Left ventricle myocardium inferior (tissue), 1 donor: ENCODE measurements at places on chromosomes 6 and 20. TPM values are rescaled to one million over a fixed set of nuclear protein-coding genes. Genes with fewer than 3 reads are reported as not detected.

REV3L gene
- total RNA-seq: 12.5 TPM

IYD gene
- not detected for total RNA-seq

PRND gene
- not detected for total RNA-seq

SLC52A3 gene
- total RNA-seq: 2.3 TPM

SLC25A27 gene
- 18.6 TPM for total RNA-seq

ZSCAN12 gene
- 1.8 TPM for total RNA-seq

C20orf202 gene
- total RNA-seq: 0.41 TPM

IPCEF1 gene
- 1.7 TPM for total RNA-seq
